ENCODE measurements at places on chromosomes 11 and 22. TPM values are rescaled to one million over a fixed set of nuclear protein-coding genes. Genes with fewer than 3 reads are reported as not detected.

VPREB1 gene
- total RNA-seq: not detected

LMO2 gene
- 2.1 TPM for total RNA-seq

TBX10 gene
- not detected for total RNA-seq

GLB1L2 gene
- total RNA-seq: 0.29 TPM

MS4A7 gene
- total RNA-seq: 0.36 TPM

FAR1 gene
- 70.1 TPM for total RNA-seq

CEND1 gene
- not detected for total RNA-seq

CHADL gene
- 1.2 TPM for total RNA-seq

MS4A4A gene
- 0.36 TPM for total RNA-seq

HBG2 gene
- total RNA-seq: not detected

KRTAP5-7 gene
- 0.59 TPM for total RNA-seq

ZNF215 gene
- 4.3 TPM for total RNA-seq

LGALS1 gene
- 3,217 TPM for total RNA-seq

C22orf42 gene
- total RNA-seq: not detected

NLRP6 gene
- total RNA-seq: not detected

CD3G gene
- not detected for total RNA-seq

FAM180B gene
- not detected for total RNA-seq

ACRV1 gene
- not detected for total RNA-seq

NEU3 gene
- total RNA-seq: 8.3 TPM
